Stimulated activated naive CD4-positive, alpha-beta T cell treated with Interleukin-2 at 50 U/mL for 16 hours (primary cell): ENCODE measurements at places on chromosomes 2 and 18.

DNA sequence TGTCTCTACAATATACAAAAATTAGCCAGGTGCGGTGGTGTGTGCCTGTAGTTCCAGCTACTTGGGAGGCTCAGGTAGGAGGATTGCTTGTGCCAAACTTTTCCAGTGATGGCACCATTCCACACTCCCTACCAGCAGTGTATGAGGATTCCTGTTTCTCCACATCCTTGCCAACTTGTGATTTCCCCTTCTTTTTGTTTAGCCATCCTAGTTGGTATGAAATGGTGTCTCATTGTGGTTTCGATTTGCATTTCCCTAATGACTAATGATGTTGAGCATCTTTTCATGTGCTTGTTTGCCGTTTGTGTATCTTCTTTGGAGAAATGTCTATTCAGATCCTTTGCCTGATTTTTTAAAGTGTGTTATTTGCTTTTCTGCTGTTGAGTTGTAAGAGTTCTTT is 41.0 kb downstream of the EPB41L5 start:
- DNase-seq = no peak

DNA sequence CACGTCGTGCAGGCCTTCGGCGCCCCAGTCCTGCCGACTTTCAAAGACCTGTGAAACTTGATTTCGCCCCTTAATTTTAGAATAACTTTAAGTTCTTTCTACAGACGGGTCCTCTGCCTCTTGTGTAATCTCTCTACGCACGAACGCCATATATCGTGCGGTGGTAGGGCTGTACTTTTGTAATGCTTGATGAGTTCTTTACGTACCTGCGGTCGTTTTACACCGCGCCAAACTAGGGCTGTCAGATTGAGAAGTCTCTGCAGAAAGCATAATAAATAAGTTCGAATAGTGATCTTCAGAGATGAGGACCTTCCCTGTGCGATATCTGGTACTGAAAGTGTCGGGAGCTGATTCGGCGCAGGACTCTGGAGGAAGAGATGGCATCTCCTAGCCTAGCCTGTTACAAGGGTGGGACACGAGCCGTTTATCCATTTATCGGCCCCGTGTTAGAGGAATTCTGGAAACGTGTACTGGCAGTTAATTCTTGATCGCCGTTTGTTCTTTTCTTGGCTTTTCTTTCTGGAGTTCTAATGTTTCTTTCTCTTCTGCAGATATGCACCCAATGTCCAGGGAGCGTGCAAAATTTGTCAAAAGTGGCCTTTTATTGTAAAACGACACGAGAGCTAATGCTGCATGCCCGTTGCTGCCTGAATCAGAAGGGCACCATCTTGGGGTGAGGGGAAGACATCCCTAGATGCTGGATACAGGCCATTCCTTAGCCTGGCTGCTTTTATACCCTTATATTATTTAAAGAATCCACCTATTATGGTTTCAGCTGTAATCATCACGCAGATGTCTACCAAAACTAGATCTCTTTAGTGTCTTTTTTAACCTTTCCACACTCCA is 781 bp upstream of the SLC5A6 start:
- peak; percentile 57 for DNase-seq

- no peak for DNase-seq
Observed at GRCh38 chr2:70959851-70960832, 18.3 kb upstream of the ANKRD53 start.

GRCh38 chr2:216787851-216788540 is 71.9 kb downstream of the TNP1 start:
- DNase-seq = no peak

GRCh38 chr2:233082222-233082930 is 22.2 kb downstream of the INPP5D start:
- no peak for DNase-seq

DNA sequence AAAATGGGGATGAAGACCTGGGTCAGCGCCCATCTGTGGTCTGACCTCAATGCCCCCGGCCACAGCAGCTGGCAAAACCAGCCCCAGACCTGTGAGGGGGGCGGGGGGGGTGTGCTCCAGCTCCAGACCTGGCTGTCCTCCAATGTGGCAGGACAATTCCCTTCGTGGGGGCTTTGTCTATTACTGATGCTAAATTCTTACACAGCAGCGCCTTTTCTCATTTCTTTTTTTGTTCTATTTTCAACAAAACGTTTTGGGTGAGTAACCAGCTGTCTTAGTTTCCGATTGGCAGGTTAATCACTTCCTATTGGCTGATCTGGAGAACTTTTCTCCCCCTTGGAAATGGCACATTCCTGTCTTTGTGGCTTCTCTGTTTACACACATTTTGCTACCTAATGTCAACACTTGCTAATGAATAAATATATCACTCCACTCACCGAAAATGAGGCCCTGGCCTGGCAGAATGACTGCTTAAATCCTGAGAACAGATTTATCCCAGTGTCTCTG is 4.4 kb downstream of the SMAD7 start:
- DNase-seq = no peak

DNA sequence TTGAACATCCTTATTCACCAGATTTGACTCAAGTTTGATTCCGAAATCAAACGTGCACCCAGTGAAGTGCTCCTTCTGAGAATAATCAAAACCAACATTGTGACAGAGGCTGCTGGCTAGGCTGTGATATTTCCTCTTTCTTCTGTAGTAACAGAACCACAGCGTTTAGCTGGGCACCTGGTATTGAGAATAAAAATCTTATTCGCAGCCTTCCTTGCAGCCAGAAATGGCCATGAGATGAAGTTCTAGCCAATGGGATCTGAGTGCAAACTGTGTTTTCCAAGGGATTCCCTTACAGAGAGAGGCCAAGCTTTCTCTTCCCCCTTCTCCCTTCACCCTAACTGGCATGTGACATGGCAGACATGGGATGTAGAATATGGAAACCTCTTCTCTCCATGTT is 51.7 kb downstream of the TMEM163 start:
- DNase-seq = no peak
